ENCODE measurements at places on chromosomes 12 and 14. TPM values are rescaled to one million over a fixed set of nuclear protein-coding genes. Genes with fewer than 3 reads are reported as not detected.

DNA sequence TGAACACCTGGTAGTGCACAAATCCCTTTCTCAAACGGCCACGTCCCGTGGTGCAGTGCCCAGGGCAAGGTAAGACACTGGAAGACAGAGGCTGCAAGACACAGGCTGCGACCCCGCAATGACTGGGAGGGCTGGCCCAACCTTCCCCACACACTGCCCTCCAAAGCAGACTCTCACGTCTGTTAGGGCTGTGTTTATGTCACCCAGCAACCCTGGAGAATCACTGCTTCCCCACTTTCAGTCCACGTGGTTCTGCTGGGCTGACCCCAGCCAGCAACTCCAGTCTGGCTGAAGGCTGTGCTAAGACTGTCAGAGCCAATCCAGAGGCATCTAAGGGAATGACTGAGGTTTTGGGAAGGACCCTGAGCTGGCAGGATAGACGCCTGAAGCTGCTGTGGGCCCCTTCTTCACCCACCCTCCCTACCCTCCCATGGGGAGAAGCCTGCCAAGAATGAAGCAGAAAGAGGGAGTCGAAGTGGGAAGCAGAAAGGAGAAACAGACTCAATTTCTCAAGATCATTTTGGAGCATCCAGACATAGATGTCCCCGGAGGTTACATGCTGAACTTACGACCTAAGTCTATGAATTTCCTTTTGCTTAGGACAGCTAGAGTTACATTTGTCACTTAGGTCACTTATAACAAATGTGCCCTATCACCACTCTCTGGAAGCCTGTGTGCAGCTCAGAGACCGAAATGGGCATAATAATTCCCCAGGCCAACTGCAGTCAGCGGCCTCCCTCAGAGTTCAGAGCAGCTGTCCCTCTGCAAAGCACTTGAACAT, 11.7 kb downstream of the KDM2B start:
- H3K27me3 ChIP-seq, result no peaks in the 10 kb centered on the region
- H3K36me3 ChIP-seq, result peaks cover 10% of the 10 kb centered on the region
- H3K4me3 ChIP-seq, result no peak overlapping the region
- peak overlapping the region; percentile 56 for H3K27ac ChIP-seq

DNA sequence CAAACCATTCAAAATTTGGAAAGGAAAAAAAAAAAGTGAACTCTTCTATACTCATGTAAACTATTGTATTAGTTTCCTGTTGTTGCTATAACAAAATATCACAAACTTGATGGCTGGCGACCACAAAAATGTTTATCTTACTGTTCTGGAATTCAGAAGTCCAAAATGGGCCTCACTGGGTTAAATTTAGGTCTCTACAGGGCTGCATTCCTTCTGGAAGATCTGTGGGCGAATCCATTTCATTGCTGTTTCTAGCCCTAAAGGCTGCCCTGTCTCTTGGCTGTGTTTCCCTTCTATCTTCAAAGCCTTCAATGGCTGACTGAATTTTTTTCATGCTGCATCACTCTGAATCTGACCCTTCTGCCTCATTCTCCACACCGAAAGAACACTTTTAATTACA, 105.1 kb upstream of the NAV3 start:
- no peaks in the 10 kb centered on the region for H3K27me3 ChIP-seq
- no peak overlapping the region for H3K4me3 ChIP-seq
- no peak overlapping the region for H3K27ac ChIP-seq
- DNase-seq, result no peak
- H3K4me1 ChIP-seq, result no peaks in the 10 kb centered on the region

DNA sequence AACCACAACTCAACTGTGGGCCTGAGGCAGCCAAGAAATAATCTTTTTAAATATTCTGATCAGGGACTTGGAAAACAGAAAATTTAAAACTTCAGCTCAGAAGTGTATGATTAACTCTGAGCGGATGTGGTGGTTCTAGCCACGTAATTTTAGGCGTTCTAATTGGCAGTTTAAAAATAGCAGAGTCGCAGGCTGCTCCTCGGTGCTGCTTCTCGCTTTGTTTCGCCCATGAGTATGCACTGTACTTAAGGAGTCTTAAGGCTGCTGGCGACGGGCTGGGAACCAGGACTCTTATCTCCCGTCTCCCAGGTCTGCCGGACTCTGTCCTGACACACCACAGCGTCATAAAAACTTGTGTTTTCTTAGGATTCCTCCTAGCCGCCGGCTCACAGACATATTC, 113.4 kb upstream of the PELI2 start:
- peak overlapping the region; percentile 26 for H3K4me3 ChIP-seq
- peaks cover 11% of the 10 kb centered on the region for H3K4me1 ChIP-seq
- H3K36me3 ChIP-seq, result no peaks in the 10 kb centered on the region
- peak overlapping the region; percentile 71 for H3K27ac ChIP-seq
- no peaks in the 10 kb centered on the region for H3K27me3 ChIP-seq

DNA sequence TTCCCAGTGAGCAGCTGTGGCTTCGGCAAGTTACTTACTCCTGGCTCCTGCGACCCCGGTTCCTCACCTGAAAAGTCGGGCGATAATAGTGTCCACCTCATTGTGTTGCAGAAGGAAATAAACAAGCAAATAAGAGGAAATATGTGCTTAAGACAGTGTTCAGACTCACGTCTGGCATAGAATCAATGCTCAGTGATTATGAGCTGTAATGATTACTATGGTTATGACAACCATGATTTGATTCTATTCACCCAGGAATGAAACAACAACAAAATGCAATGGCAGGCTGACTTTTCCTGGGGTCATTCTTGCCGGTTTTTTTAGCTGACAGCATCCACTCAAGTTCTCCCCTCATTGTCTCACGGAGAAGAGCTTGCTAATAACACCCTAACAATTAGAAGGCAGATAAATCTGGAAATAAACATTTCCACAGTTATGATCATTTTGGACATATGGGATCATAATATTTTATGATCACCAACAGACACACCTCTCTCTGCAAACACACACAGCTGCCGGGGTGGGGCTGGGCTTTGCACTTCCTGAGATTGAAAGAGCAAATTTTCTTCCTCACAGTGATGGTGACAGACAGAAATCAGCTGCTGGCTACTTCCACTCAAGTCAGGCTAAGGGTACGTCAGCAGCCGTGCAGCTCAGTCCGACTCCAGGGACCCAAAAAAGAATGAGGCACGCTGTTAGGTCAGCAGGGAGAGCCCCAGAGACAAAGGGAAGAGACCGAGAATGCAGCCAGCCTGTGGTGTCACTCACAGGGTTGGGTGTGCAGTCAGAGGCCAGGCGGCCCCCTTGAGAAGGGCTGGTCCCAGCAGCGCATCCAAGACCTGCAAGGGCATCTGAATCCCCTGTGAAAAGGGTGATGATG, 158.0 kb downstream of the RIMBP2 start:
- no peaks in the 10 kb centered on the region for H3K4me1 ChIP-seq
- H3K27ac ChIP-seq, result no peak overlapping the region
- no peak overlapping the region for H3K4me3 ChIP-seq
- peaks cover 8% of the 10 kb centered on the region for H3K27me3 ChIP-seq
- DNase-seq, result no peak
- no peaks in the 10 kb centered on the region for H3K36me3 ChIP-seq

DNA sequence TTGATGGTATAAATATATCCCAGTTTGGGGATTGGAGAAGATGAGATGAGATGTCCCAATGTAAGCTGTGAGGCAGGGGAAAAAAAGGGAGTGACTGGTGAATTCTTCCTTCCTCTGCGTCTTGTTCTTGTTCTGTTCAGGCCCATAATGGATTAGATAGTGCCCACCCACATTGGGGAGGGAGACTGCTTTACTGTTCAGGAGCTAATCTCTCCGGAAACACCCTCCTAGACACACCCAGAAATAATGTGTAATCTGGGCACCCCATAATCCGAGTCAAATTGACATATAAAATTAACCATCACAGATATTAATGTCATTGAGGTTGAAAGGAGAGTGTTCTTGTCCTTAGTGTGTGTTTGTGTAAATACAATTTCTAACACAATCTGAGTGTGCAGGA, 29.3 kb downstream of the ETV6 start:
- H3K36me3 ChIP-seq, result peaks cover 6% of the 10 kb centered on the region
- DNase-seq, result no peak
- no peak overlapping the region for H3K27ac ChIP-seq
- no peak overlapping the region for H3K4me3 ChIP-seq
- peaks cover 39% of the 10 kb centered on the region for H3K4me1 ChIP-seq
- H3K27me3 ChIP-seq, result no peaks in the 10 kb centered on the region

- no peaks in the 10 kb centered on the region for H3K27me3 ChIP-seq
- DNase-seq, result peak; percentile 87
- no peaks in the 10 kb centered on the region for H3K36me3 ChIP-seq
- peak overlapping the region; percentile 53 for H3K27ac ChIP-seq
- H3K4me3 ChIP-seq, result peak overlapping the region; percentile 69
- H3K4me1 ChIP-seq, result peaks cover 7% of the 10 kb centered on the region
Measured at GRCh38 chr14:53217316-53217994, 64.3 kb upstream of the DDHD1 start.

Gene C14orf132
- total RNA-seq, result 44.8 TPM

Gene SPTB
- total RNA-seq, result 2.5 TPM

Measured in lower lobe of right lung (tissue), 2 donors.